ENCODE measurements at places on chromosomes 12 and 14. TPM values are rescaled to one million over a fixed set of nuclear protein-coding genes. Genes with fewer than 3 reads are reported as not detected.

DNA sequence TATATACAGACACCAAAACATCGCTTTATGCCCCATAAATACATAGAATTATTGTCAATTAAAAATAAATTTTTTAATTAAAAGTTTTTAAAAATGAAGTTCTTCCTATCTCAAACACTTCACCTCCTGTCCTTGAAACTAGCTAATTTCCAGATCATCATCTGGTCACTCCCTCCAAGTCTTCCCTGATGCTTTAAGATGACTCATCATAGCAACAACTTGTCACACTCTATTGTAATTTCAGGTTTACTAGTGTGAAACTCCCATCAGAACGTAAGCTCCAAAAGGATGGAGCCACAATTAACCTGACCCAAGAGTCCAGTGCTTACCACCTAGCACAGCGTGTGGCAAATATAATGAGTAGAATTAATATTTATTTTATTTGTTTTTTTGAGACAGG lies 16.3 kb downstream of the GXYLT1 start:
- no peak overlapping the region for H3K27ac ChIP-seq
- no peak for DNase-seq
- peaks cover 28% of the 10 kb centered on the region for H3K4me1 ChIP-seq
- no peak overlapping the region for H3K4me3 ChIP-seq
- no peaks in the 10 kb centered on the region for H3K27me3 ChIP-seq
- H3K36me3 ChIP-seq, result no peaks in the 10 kb centered on the region

The CELA1 gene
- not detected for total RNA-seq

DNA sequence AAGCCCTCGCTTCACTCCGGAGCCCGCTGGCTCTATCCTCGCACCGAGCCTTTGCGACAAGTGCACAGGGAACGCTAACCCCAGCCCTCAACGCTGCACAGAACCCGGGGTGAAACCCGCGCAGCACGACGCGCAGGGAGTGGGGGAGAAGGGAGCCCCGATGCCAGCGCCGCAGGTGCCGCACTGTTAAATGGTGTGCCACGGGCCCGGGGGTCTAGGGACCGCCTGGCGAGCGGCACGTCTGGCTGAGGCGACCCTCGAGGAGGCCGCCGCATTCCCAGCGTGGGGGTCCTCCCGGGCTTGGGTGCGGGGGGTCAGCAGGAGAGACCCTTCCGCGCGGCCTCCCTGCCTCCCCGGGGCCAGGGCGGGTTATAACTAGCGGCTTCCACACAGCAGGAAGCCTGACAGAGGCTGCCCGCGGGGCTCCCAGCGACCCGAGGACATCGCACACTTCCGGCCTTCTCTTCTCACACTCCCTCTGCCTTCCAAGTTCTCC lies 23.8 kb upstream of the LRTM2 start:
- H3K4me3 ChIP-seq, result peak overlapping the region; percentile 34
- H3K4me1 ChIP-seq, result peaks cover 4% of the 10 kb centered on the region
- H3K36me3 ChIP-seq, result no peaks in the 10 kb centered on the region
- no peak overlapping the region for H3K27ac ChIP-seq
- no peaks in the 10 kb centered on the region for H3K27me3 ChIP-seq
- no peak for DNase-seq

The RTL1 gene
- total RNA-seq, result 0.09 TPM

GRCh38 chr12:21801522-21802288 lies 27.2 kb upstream of the KCNJ8 start:
- H3K36me3 ChIP-seq, result no peaks in the 10 kb centered on the region
- H3K27me3 ChIP-seq, result no peaks in the 10 kb centered on the region
- no peak for DNase-seq
- H3K4me3 ChIP-seq, result no peak overlapping the region
- H3K4me1 ChIP-seq, result no peaks in the 10 kb centered on the region

The WNT1 gene
- not detected for total RNA-seq

GRCh38 chr14:59244581-59244980 lies 56.1 kb downstream of the DAAM1 start:
- H3K4me3 ChIP-seq, result no peak overlapping the region
- no peaks in the 10 kb centered on the region for H3K36me3 ChIP-seq
- H3K27me3 ChIP-seq, result no peaks in the 10 kb centered on the region
- H3K27ac ChIP-seq, result no peak overlapping the region
- H3K4me1 ChIP-seq, result peaks cover 17% of the 10 kb centered on the region

The KRT83 gene
- total RNA-seq, result not detected

- no peaks in the 10 kb centered on the region for H3K4me1 ChIP-seq
- H3K36me3 ChIP-seq, result no peaks in the 10 kb centered on the region
- no peak overlapping the region for H3K27ac ChIP-seq
- H3K4me3 ChIP-seq, result no peak overlapping the region
- no peaks in the 10 kb centered on the region for H3K27me3 ChIP-seq
Observed at GRCh38 chr12:111045941-111046340, 125.6 kb upstream of the MYL2 start.

DNA sequence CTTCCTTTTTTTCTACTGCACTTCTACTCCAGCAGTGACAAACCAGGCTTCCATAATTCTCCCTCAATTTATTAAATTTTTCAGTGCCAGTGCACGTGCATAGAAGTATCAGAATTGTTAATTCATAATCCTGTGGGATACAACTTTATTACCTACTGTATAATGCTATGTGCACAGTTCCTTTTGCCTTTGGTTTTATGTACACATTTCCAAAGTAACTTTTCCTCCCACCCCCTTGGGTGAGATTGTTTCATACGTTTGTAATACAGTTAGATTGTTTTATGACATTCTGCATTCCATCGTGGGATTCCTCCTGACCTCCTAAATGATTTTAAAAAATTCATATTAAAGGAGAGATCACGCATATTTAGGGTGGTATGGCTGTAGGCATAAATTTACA lies 128.1 kb downstream of the TTC6 start:
- H3K27me3 ChIP-seq, result no peaks in the 10 kb centered on the region
- no peak for DNase-seq
- H3K27ac ChIP-seq, result no peak overlapping the region
- H3K36me3 ChIP-seq, result no peaks in the 10 kb centered on the region

DNA sequence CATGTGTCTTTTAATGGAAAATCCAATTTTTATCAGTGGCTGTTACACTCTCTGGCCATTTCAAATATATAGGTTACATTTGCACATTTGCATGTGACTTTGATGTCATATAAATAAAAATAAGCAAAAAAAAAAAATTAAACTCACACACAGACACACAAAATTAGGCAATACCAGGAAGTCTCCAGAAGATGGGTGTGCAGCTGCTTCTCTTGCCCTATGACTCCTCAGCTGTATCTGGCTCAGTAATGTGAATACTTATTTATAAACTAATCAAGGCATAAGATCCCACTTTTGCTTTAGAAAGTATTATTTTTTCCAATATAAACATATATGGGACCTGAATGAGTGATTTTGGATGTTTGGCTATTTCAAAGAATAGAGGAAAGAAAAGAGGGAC lies 461.1 kb downstream of the LRIG3 start:
- no peaks in the 10 kb centered on the region for H3K36me3 ChIP-seq
- H3K27me3 ChIP-seq, result no peaks in the 10 kb centered on the region
- H3K4me3 ChIP-seq, result no peak overlapping the region
- H3K4me1 ChIP-seq, result no peaks in the 10 kb centered on the region

DNA sequence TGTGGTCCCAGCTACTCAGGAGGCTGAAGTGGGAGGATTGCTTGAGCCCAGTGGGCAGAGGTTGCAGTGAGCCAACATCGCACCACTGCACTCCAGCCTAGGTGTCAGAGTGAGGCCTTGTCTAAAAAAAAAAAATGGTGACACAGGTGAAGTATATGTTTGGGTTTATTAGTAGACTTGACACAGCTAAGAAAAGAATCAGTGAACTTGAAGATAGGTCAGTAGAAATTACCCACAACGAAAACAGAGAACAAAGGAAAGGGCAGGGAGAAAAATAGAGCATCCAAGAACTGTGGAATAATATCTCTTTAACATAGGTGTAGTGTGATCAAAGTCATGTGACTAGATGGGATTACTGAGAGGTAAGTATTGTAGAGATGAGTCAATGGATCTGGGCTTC lies 23.7 kb downstream of the ATF1 start:
- no peaks in the 10 kb centered on the region for H3K36me3 ChIP-seq
- H3K27me3 ChIP-seq, result no peaks in the 10 kb centered on the region
- H3K27ac ChIP-seq, result no peak overlapping the region
- no peak for DNase-seq

The DNM1L gene
- total RNA-seq, result 121 TPM

The ZNF891 gene
- 2.9 TPM for total RNA-seq

The DAD1 gene
- 224 TPM for total RNA-seq

DNA sequence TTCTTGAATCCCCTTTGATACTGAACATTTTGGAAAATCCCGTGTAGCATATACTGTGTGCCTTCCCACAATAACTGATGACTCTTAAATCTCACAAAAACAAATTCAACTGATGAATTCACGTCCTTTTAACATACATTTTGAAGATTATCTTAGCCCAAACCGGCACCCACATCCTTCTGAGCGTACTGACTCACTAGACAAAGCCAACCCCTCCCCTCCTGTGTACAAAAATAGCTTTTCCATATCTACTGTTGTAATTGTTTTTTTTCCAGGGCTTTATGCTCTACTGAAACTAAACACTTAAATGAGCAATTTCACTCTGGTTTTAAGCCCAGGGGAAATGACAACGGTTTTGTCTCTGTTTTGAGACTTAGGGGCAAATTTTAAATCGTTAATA lies 109.4 kb upstream of the ATF7IP start:
- H3K27me3 ChIP-seq, result no peaks in the 10 kb centered on the region
- H3K36me3 ChIP-seq, result no peaks in the 10 kb centered on the region
- DNase-seq, result peak; percentile 26
- H3K27ac ChIP-seq, result peak overlapping the region; percentile 96

GRCh38 chr14:67623114-67623513 lies 3.4 kb downstream of the ARG2 start:
- H3K4me3 ChIP-seq, result no peak overlapping the region
- H3K36me3 ChIP-seq, result no peaks in the 10 kb centered on the region
- peak; percentile 28 for DNase-seq

- no peak for DNase-seq
- H3K27ac ChIP-seq, result no peak overlapping the region
- no peak overlapping the region for H3K4me3 ChIP-seq
- H3K4me1 ChIP-seq, result no peaks in the 10 kb centered on the region
- no peaks in the 10 kb centered on the region for H3K36me3 ChIP-seq
Observed at GRCh38 chr14:39406560-39406959, 25.7 kb downstream of the FBXO33 start.

The PGF gene
- 32.2 TPM for total RNA-seq

- no peak for DNase-seq
- H3K27ac ChIP-seq, result no peak overlapping the region
- H3K4me1 ChIP-seq, result no peaks in the 10 kb centered on the region
- no peaks in the 10 kb centered on the region for H3K36me3 ChIP-seq
Observed at GRCh38 chr12:91327889-91328288, 145.3 kb upstream of the DCN start.

GRCh38 chr14:50792634-50793068 lies 38.3 kb downstream of the NIN start:
- no peak overlapping the region for H3K27ac ChIP-seq
- H3K36me3 ChIP-seq, result no peaks in the 10 kb centered on the region
- H3K4me3 ChIP-seq, result no peak overlapping the region
- DNase-seq, result no peak
- no peaks in the 10 kb centered on the region for H3K27me3 ChIP-seq
- H3K4me1 ChIP-seq, result peaks cover 3% of the 10 kb centered on the region

The CCDC196 gene
- not detected for total RNA-seq

The JAG2 gene
- total RNA-seq, result 17.3 TPM

- H3K36me3 ChIP-seq, result no peaks in the 10 kb centered on the region
- no peak overlapping the region for H3K4me3 ChIP-seq
- no peak for DNase-seq
Observed at GRCh38 chr14:72883961-72884360, 9.9 kb downstream of the DPF3 start.

DNA sequence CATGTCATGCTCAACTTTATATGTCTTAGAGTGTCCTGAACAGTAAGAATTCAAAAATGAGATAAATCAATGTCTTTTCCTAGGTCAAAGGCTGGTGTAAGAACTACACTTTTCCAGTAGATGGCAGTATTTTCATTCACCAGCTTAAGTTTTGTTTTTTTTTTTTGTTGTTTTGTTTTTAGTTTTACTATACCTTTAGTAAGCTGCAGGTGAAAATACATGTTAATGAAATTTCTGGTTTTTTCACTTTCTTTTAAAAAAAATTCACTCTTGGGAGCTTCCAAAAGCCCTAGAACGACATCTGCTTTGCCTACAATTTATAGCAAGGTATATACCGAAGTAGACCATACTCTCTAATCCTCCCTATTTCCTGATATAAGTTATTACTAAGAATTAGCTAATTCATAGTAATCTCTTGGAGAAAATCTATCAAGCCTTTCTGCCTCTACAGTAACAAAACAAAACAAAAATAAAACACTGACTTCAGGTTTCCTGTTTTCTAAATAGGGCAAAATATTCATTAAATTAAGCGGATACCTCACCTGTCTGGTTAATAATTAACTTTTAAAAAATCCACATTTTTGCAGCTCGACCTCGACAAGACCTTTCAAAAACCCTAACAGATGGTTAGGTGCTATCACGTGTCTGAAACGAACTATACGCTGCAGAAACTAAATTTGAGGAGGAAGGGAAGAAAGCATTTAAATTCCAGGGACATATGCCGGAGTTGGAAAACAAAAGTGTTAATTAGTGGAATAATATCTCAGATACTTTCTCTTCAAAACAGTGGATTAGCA lies 2.7 kb upstream of the SAMD4A start:
- H3K4me3 ChIP-seq, result peak overlapping the region; percentile 87
- no peaks in the 10 kb centered on the region for H3K36me3 ChIP-seq
- peaks cover 13% of the 10 kb centered on the region for H3K4me1 ChIP-seq
- H3K27me3 ChIP-seq, result no peaks in the 10 kb centered on the region
- peak overlapping the region; percentile 77 for H3K27ac ChIP-seq
- peak; percentile 67 for DNase-seq

GRCh38 chr12:115204957-115205754 lies 521.2 kb upstream of the TBX3 start:
- no peaks in the 10 kb centered on the region for H3K4me1 ChIP-seq
- H3K4me3 ChIP-seq, result no peak overlapping the region
- H3K27ac ChIP-seq, result no peak overlapping the region
- H3K36me3 ChIP-seq, result no peaks in the 10 kb centered on the region

DNA sequence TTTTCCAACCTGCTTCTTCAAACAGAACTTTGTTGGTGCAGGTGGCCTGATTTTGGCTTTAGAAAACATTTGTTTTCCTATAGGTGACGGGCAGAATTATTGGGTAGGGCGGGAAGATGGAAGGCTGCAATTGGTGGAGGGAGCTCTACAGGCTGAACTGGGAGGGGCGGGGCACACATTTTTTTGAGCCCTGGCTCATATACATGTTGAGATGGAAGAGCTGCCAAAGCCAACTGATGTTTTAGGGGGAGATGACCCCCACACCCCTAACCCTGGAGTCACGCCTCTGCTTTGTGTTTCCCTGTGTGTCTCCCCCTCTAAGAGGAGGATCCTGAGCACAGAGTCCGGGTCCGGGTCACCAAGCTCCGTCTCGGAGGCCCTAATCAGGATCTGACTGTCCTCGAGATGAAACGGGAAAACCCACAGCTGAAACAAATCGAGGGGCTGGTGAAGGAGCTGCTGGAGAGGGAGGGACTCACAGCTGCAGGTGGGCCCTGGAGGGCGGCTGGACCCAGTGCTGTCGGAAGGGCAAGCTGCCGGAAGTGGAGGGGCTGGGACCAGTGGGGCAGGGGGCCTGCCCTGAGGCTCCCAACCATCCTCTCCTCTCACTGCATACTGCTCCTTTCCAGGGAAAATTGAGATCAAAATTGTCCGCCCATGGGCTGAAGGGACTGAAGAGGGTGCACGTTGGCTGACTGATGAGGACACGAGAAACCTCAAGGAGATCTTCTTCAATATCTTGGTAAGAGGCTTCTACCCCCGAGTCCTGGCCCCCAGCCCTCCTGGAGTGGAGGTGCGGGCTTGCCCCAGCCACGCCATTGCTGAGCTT lies 18.6 kb downstream of the AGAP2 start:
- no peak for DNase-seq
- H3K27ac ChIP-seq, result no peak overlapping the region

Data from A673 (cell line).